ENCODE measurements at places on chromosomes 7 and 10. TPM values are rescaled to one million over a fixed set of nuclear protein-coding genes. Genes with fewer than 3 reads are reported as not detected.

DNA sequence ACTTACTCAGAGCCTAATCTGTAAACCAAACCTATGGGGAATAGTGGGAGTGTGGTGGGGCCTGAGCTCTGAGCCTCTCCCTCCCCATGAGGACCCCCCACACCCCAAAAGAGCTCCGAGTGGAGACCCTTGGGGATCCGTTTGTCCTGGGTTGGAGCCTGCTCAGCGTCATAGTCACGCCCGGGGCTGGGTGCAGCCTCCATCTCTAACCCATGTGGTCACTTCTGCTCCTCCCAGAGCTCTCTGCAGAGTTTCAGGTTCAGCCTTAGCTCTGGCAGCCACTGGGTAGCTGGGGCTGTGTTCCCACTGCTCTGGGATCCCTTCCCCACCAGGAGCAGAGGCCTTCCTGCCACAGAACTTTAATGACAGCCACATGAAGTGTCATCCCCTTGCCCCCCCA, 25.9 kb downstream of the PFKFB3 start:
- DNase-seq = peak; percentile 41

- no peak for DNase-seq
Observed at GRCh38 chr10:103394180-103394579, 2.1 kb downstream of the ATP5MK start.

- no peak for DNase-seq
Observed at GRCh38 chr7:29977886-29978651, 11.5 kb downstream of the SCRN1 start.

DNA sequence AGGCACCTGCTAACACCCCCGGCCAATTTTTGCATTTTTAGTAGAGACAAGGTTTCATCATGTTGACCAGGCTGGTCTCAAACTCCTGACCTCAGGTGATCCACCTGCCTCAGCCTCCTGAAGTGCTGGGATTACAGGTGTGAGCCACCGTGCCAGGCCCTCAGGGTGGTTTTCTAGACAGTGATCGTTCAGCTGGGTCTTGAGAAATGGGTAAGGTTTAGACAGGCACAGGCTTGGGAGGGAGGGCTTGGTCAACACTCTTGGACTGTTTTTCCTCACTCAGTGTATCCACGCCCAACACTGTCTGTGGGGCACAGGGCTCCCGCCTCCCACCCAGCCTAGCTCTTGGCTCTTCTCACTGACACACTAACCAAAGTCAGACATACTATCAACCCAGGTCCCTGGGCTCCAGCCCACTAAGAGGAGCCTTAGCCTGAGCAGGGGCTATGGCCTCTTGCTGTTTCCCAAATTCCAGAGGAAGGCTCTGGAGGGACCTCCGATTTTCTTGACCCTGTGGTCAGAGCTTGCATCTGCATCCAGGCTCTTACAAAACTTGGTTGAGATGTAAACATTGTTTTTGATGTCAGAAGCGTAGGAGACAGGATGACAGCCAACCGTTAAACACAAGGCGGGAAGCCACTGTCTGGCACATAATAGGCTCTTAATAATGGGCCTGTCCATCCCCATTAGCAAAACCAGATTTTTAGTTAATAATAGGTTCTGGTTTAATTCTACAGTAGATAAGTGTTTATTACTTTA, 143.9 kb downstream of the PRKAG2 start:
- no peak for DNase-seq

- no peak for DNase-seq
Observed at GRCh38 chr10:87618566-87619423, 40.9 kb upstream of the PAPSS2 start.

GRCh38 chr10:30883751-30884150, 147.9 kb downstream of the ZNF438 start:
- no peak for DNase-seq

FOXP2 gene
- 0.09 TPM for polyA plus RNA-seq

GRCh38 chr10:33252794-33253203, 81.7 kb downstream of the NRP1 start:
- no peak for DNase-seq

- DNase-seq = no peak
Observed at GRCh38 chr10:24269476-24269875, 60.5 kb downstream of the KIAA1217 start.

PLXDC2 gene
- 1.8 TPM for polyA plus RNA-seq

DNA sequence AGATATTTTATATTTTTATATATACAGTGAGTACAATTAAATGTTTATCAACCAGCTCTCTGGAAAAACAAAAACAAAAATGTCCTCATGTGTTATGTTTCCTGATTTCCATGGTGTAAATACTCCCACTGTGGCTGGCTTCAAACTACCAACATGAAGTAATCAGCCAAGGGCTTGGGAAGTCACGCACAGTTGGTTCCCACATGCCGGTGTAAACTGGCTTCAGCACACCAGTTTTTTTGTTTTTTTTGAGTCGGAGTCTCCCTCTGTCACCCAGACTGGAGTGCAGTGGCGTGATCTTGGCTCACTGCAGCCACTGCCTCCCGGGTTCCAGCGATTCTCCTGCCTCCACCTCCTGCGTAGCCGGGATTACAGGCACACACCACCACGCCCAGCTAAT, 11.8 kb downstream of the OSBPL3 start:
- no peak for DNase-seq

GRCh38 chr10:22677333-22677732, 37.0 kb downstream of the PIP4K2A start:
- DNase-seq = no peak

RBM17 gene
- polyA plus RNA-seq = 93.5 TPM

DNA sequence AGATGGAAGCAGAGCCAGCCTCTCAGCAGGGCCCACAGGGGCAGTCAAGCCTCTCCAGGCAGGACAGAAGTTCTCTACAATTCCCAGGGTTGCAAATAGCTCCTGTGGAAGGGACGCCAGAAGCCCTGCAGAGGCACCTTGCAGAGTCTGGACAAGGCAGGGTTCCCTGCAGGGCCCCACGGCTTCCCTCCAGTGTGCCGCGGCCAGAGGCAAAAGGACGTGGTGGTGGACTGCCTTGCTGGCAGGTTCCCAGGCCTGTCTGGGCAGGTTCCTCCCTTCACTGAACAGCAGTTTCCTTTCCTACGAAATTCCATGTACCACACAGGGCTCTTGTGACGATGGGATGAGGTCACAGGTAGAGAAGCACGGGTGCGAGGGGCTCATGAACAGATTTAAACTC, 25.1 kb downstream of the UPP1 start:
- DNase-seq = peak; percentile 72

DNA sequence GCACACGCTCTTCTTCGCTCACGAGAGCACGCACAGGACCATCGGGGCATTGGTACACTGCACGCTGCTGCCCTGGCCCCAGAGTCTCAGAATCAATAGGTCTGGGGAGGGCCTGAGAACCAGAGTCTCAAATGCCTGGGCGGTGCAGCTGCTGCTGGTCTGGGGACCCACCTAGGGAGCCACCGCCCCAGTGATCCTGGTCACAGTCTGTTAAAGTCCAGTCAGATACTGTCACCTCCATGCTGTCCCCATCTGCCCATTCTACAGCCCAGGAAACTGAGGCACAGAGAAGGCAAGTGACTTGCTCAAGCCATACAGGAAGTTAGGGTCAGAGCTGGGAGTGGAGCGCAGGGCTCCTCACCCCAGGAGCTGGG, 38.0 kb downstream of the ZCCHC24 start:
- DNase-seq = peak; percentile 70

DNA sequence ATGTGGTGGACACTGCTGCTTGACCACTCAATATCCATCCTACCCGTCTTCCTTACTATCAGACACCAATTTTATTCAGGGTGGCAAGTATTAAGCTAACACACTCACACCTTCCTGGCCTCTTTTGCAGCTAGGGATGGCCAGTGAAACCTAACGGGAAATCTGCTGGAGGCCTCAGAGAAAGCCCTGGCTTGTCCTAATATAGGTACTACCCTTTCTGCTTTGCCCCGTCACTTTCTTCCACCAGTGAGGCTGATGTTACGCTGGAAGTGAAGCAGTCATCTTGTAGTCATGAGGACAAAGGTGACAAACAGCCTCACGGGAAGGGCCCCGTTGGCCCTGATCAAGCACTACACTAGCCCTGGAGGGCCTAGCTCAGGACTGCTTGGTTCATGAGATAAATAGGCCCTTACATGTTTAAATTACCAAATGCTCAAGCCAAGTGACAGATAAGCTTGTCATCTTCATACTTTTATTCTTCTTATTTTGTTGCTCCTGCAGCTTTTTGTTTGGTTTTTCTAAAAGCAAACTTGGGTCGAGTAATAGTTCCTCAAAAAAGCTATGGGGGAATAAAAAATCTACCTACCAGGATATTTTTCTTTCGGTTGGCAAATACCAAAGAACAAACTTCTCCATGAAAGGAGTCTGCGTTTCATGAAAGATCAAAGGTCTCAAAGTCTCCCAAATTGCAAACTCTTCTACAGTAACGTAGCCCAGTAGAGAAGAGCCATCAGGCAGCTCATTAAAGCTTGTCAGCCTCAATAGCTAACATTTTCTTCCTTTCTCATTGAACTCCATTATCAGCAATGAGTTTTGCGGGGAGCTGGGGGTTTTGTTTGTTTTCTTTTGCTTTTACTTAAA, 17.5 kb downstream of the CREB3L2 start:
- DNase-seq = no peak

GRCh38 chr10:120735773-120736371, 115.3 kb upstream of the WDR11 start:
- no peak for DNase-seq

- DNase-seq = no peak
Observed at GRCh38 chr7:150755473-150756099, 18.4 kb downstream of the GIMAP5 start.

GPR146 gene
- polyA plus RNA-seq = 7.3 TPM

COL1A2 gene
- polyA plus RNA-seq = 73.0 TPM

DNA sequence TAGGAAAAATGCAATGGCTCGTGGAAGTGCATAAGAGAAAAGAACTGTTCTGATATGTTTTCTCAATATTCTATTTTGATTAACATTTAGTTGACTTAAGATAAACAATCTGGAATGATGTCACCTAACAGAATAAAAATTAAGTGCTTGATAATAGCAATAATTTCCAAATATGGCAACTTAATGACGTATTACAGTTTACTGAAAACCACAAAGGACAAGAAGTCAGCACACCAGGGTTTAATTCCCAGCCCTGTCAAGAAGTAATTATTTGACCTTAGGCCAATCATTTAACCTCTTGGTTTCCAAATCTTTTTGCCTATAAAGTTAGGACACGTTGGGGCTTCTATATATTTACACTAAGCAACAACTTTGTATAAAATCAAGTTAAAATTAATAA, 95.7 kb downstream of the CABCOCO1 start:
- DNase-seq = no peak
